NCI-H1417 (cell line): ENCODE measurements at places on chromosomes 5 and 9.

- no peak for DNase-seq
Measured at GRCh38 chr9:30628915-30629567, 1755.4 kb upstream of the ACO1 start.

DNA sequence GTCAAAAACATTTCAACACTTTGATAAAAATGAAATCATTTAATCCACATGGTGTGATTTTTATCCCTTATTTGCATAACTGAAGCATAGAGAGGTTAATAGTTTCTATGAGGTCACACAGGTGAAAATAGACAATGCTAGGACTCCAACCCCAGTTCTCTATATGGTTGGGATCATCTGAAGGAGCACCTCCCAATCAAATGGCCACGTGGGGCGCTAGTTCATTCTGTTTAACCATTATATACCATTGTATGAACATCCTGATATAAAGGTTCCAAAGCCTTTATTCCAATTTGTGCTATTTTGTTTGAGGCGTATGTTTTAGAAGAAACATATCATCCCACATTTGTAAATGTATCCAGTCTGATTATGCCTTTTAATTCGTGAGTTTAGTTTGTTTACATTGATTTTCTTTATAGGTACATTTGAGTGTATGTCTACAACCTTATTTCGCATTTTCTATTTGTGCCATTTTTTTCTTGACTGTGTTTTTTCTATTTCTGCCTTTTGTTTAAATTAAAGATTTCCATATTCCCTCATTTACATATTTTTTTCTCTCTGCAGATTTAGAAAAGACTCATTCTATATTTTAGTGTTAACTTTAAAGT, 1092.0 kb downstream of the MAT2B start:
- DNase-seq, result no peak

- no peak for DNase-seq
Measured at GRCh38 chr5:139155333-139155732, 42.8 kb downstream of the SIL1 start.

GRCh38 chr5:169442403-169442874, 141.1 kb upstream of the SPDL1 start:
- DNase-seq, result no peak

GRCh38 chr9:33659921-33660320, 135.4 kb upstream of the PRSS3 start:
- DNase-seq, result no peak

- DNase-seq, result no peak
Measured at GRCh38 chr5:59123595-59124561, 541.0 kb downstream of the RAB3C start.

- DNase-seq, result no peak
Measured at GRCh38 chr9:115923903-115924668, 229.5 kb upstream of the PAPPA start.

DNA sequence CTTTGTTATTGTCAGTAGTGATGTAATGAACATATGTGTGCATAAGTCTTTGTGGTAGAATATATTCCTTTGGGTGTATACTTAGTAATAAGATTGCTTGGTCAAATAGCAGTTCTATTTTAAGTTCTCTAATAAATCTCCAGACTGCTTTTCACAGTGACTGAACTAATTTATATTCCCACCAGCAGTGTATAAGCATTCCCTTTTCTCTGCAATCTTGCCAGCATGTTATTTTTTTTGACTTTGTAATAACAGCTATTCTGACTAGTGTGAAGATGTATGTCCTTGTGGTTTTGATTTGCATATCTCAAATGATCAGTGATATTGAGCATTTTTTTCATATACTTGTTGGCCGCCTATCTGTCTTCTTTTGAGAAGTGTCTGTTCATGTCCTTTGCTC, 111.5 kb upstream of the CDH12 start:
- no peak for DNase-seq

DNA sequence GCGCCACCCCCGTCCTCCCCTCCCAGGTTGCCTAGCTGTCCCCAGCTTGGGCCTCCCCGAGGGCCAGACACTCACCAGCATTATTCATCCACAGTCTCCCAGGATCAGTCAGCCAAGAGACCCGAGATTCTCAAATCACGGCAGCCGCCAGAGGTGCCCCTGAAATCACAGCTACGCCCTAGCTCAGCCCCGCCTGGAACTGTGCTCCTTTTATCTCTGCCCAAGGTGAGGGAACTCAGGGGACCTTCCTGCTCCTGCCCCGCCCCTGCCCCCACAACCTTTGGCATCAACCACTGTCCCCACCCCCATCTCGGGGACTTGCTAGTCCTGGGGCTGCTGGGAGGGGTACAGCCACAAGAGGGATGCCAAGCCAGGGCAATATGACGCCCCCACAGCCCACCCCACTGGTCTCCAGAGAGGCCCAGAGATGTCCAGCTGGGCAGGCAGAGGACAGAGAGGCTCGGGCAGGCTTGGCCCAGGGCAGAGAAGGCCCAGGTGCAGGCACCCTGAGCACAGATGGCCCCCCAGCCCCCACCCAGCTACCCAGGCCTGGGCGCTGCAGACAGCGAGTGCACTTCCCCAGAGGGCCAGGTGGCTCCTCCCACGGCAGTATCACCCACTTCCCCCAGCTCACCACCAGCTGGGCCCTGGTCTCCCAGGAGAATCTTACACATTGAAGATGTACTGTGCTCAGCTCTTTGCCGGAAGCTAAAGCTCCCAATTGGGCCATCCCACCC, at the start of gene FUT7:
FUT7 (minus strand) TSS at position 185 of the 737 bp plus-strand sequence; CDS start at position 88, 97 bp downstream.
- no peak for DNase-seq

GRCh38 chr9:1917396-1917935, 97.7 kb upstream of the SMARCA2 start:
- DNase-seq, result no peak

- no peak for DNase-seq
Measured at GRCh38 chr9:123695386-123695785, 234.5 kb downstream of the DENND1A start.

GRCh38 chr9:38700695-38701094, 19.2 kb downstream of the FAM240B start:
- no peak for DNase-seq

DNA sequence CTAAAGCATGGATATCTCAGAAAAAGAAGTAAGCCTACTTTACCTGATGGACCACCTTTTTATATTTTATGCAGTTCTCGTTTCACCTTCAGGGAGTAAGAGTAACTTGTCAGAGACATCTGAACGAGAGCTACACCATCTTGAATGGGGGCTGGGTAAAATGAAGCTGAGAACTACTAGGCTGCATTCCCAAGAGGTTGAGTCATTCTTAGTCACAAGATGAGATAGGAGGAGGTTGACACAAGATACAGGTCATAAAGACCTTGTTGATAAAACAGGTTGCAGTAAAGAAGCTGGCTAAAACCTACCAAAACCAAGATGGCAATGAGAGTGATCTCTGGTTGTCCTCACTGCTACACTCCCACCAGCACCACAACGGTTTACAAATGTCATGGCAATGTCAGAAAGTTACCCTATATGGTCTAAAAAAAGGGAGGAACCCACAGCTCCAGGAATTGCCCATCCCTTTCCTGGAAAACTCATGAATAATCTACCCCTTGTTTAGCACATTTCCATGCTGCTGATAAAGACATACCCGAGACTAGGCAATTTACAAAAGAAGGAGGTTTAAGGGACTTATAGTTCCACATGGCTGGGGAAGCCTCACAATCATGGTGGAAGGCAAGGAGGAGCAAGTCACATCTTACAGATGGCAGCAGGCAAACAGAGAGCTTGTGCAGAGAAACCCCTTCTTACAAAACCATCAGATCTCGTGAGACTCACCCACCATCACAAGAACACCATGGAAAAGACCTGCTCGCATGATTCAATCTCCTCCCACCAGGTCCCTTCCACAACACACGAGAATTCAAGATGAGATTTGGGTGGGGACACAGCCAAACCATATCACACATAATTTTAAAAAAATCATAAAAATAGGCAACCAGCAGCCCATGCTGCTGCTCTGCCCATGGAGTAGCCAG, 62.5 kb downstream of the GIN1 start:
- no peak for DNase-seq

- DNase-seq, result no peak
Measured at GRCh38 chr5:5649641-5650040, 227.2 kb downstream of the ICE1 start.

- no peak for DNase-seq
Measured at GRCh38 chr9:20250791-20251190, 371.5 kb downstream of the MLLT3 start.

DNA sequence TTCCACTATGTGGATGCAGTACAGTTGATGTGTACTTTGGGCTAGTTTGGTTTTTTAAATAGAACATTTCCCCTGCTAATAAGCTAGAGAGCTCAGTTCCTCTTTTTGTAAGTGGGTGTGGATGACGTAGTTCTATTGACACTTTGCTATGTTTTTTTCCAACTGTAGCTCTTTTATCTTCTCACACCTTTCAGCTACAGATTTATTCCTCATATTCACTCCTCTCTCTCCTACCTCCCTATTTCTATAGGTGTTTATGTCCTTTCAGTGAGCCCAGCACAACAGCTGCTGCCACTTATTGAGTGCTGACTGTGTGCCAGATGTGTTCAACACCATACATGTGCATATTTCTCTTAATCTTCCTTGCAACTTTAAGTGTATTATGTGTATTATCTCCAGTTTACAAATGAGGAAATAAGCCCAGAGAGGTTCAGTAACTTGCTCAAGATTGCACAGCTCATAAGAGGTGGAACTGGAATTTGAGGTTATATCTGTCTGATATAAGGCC, 215.7 kb downstream of the SEMA6A start:
- no peak for DNase-seq

DNA sequence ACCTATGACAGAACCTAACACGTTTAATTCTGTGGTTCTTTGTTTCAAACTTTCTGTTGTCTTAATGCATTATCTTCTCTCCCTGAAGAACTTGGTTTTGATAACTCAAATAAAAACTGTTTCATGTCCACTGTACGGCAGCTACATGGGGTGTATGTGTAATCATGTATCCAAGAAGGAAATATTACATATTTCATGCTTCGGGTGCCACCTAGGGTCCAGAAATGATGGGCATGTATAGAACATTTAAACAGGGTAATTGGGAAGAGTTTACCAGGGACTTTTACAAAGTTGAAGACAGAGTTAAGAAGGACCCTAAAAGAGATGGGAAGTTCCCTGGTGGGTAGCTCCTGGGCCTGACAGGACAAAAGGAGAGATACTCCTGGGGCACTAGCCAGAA, 291.3 kb downstream of the FBXL7 start:
- no peak for DNase-seq

- no peak for DNase-seq
Measured at GRCh38 chr5:141494761-141495452, 6.0 kb downstream of the PCDHGC5 start.

- DNase-seq, result peak; percentile 73
Measured at GRCh38 chr5:144742361-144742760, 571.7 kb downstream of the KCTD16 start.

- DNase-seq, result no peak
Measured at GRCh38 chr9:87853302-87853701, 29.4 kb upstream of the SPATA31E1 start.

DNA sequence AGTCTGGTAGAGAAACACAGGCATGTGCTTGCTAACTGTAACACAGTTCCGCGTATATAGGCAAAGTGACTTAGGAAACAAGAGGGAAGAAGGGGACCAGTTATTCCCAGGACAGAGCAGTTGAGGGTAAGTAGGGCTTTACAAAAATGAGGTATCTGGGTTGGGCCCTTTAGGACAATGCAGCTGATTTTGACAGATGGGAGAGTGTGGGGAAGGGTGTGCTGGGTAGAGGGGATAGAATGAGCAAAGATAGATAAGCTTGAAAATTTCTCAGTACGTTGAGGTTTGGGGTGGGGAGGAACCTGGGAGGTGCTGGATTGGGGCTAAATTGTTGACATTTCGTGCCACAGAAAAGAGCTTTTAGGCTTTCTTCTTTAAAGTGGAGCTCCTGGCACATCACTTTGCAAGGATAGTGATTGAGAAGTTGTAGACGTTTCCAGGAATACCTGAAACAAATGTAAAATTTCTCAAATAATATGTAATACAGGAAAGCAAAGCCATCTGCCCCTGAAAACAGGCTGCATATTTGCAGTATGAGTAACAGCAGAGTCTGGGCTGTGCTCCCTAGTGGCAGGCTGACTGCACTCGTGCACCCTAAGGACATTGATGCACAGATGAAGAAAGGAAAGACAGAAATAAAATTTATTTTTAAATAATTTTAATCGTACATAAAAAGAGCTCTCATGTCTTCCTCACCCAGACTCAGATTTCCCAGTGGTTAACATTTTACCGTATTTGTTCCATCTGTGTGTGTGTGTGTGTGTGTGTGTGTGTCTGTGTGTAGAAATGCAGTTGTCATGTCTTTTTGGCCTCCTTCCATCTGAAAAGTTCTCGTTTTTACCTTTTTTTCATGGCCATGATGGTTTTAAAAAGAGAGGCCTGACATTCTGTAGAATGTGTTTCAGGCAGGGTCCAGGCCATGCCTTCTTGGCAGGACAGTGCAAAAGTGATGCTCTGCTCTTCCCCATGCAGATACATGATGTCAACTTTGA, 144.9 kb upstream of the DMRT1 start:
- DNase-seq, result no peak

GRCh38 chr5:60148366-60148765, 254.8 kb upstream of the PDE4D start:
- no peak for DNase-seq

DNA sequence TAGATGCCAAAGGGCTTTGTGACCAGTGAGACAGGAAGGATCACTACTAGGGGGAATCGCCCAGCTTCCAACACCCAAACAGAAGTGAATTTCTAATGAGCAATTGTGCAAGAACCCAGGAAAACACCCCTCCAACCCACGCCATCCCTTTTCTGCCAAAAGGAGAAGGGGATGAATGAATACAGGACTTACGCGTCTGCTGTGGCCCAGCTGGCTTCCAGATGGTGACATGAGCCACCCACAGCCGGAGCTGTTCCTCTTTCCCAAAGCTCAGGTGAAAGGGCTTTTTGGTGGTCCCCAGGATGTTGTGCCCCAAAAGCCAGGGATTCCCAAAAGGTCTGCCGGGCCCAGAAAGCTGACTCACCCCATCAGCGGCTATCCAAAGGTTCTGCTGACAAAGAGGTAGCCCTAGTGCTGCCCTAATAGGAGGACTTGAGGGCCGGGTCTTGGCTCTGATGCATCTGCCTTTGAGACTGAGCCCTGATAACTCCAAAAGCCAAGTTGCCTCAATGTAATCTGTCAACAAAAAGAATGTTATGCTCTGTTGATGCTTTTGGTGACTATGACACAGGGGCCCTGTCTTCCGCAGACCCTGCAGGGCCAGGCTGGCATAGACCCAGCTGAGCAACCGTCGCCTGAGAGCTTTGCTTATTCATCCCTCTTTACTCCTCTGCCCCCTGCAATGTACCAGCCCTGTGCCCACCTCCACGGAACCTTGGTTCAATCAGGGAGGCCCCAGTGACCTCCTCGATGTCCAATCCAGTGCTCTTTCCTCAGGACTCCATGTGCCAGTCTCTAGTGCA, 14.5 kb downstream of the GSN start:
- DNase-seq, result no peak

DNA sequence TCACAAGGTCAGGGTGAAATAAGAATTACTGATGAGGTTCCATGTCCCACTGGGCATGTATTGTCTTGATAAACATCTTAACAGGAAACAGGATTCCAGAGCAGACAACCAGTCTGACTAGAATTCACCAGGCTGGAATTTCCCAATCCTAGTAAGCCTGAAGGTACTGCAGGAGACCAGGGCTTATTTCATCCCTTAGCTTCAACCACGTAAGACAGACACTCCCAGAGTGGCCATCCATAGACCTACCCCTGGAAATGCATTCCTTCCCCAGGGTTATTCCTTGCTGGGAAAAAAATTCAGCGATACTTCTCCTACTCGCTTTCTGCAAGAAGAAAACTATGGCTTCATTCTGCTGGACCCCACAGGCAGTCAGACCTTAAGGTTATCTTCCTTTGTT, 785.4 kb downstream of the NR2F1-AS1 start:
- no peak for DNase-seq

GRCh38 chr9:122394265-122395125, 23.7 kb downstream of the PTGS1 start:
- DNase-seq, result no peak
